ENCODE measurements at places on chromosomes 7 and 10.
A peak's percentile ranks its signal among the peaks of the same experiment; 100 is the strongest.

- no peak for DNase-seq
Measured at GRCh38 chr7:152759949-152760853, 649 bp downstream of the ACTR3B start.

- DNase-seq: peak; percentile 17
Measured at GRCh38 chr10:35822316-35822715, 180.2 kb upstream of the FZD8 start.

DNA sequence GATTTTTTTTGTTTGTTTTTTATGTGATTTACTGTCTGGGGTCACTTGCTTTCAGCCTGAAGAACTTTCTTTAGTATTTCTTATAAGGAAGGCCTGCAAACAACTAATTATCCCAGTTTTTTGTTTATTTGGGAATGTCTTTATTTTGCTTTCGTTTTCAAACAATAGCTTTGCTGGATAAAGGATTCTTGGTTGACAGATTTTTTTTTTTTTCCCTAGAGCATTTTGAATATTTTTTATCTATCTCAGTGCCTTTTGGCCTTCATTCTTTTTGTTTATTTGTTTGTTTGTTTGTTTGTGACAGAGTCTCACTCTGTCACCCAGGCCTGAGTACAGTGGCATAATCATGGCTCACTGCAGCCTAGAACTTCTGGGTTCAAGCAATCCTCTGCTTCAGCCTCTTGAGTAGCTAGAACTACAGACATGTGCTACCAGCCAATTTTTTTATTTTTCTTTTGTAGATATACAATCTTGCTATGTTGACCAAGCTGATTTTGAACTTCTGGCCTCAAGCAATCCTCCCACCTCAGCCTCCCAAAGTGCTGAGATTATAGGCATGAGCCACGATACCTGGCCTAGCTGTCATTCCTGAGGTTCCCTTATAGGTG, 46.3 kb upstream of the FZD9 start:
- no peak for DNase-seq

- no peak for DNase-seq
Measured at GRCh38 chr7:114047889-114048288, 129.1 kb upstream of the PPP1R3A start.

GRCh38 chr10:65294329-65294728, 1631.5 kb upstream of the LRRTM3 start:
- DNase-seq: no peak

DNA sequence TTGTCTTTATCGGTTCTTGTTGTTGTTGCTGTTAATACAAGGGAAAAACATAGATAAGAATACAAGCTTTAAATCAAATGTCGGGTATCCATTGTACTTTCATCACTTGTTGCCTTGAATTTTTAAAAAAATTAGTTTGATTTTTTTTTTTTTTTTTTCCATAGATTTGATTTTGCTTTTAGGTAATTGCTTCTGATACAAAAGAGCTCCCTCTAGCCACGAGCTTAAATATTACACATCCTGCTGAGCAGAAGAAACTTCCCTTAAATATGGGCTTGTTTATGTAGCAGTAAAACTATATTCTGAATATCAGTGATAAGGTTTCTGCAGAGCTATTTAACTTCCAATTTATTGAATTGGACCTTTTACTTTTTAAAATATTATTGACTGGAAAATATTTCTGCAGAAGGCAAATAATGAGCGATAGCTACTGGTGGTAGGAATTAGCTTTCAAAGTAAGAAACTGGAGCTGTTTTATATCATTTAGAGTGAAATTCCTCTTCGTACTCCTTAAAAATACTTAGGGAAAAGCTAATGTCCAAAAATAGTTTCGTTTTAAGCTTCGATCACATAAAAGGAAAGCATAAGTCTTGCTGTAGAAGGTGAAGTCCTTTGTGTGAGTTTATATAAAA, 216.9 kb downstream of the POLR1F start:
- no peak for DNase-seq

DNA sequence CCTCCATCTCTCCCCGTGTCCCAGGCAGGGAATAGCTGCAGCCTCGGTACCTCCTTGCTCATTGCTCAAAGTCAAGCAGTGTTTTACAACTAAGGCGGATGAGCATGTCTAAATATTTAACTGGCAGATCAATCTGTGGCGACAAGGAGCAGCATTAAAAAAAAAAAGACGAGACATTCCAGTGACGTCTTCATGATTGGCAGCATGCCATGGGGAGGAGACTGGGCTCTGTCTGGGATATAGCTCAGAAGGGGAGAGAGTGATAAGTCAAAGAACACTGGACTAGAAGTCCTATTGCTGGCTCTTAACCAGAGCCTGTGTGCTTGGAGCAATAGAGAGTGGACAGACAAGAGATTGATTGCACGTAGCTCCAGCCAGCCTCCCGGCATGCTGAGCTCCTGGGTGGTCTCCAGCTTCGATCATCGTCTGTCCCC, 287.5 kb upstream of the PODXL start:
- no peak for DNase-seq

DNA sequence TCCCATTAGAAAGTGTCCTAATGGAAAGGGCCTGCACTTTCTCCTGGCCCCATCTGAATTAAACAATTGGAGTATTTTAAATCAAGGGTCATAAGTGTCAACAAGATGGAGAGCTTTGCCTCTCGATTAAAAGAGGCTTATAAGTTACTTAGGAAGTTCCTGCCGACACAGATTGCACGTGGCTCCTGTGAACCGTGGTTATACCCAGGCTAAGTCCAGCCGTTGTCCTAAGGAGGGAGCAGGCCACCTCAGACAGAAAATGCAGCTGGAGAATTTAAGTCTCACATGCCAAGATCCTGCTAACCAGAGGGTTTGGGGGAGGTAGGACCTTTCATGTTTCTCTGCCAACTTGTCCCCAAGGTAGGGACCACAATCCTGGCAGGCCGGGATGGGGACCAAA, 626.5 kb upstream of the GALNT17 start:
- no peak for DNase-seq

GRCh38 chr10:123754123-123754522, 88.0 kb downstream of the GPR26 start:
- DNase-seq: no peak

DNA sequence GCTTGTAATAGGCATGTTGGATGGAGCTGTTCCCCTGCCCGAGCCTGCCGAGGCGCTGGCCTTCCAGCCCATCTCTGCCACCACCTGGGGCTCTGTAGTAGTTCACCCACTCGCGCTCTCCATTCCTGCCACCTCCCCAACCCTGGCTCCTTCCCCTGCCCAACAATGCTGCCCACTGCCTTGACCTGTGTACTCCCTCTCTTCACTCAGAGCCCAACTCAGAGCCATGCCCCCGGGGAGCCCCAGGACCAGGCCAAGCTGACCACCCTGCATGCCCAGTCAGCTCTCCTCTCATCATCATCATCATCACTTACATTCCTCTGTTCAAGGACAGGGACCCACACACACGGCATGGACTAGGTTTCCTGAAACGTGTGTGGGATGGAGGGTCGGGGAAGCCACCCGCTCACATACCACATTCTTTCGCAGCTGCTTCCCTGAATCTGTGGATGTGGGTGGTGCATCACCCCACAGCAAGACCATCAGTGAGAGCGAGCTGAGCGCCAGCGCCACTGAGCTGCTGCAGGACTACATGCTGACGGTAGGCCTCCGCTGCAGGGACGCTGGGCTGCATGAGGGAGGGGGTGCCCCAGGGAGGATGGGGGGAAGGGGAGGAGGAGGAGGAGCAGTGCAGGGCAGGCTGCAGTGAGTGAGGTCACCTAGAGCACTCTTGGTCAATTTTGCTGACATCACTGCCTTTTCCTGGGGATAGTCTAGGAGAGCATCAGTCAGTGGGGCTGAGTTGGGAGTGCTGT, 15.6 kb downstream of the NACAD start:
- no peak for DNase-seq

DNA sequence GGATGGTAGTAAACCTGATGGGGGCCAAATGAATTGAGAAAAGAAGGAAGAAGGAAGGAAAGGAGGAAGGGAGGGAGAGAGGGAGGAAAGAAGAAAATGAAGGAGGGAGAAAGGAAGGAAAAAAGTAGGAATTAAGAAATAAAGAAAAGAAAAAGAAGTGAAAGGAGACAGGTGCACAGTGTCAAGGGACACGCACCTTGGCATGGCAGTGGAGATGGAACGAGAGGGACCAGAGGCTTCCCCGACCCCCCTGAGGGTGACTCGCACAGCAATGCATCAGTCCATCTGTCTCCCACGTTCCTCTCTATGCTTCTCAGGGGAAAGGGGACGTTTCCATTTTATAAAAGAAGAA, 199.6 kb downstream of the CXCL12 start:
- no peak for DNase-seq

DNA sequence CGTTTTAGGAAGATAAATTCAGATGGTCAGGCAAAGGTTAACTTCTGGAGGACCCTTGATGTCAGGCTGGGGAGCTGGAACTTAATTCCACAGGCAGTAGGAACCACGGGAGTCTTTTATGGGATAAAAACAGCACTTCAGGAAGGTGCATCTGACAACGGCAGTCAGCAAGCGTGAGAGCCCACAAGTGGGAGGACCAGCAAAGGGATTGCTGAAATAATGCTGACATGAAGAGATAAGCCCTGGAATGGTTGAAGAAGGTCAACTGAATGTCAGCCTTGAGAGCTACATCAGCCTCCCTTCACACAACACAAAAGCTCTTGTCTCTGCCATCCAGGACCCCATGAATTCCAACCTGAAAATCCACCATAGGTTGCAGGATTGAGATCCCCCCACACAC, 138.8 kb downstream of the SORCS1 start:
- no peak for DNase-seq

GRCh38 chr10:91590142-91590903, 42.5 kb downstream of the PPP1R3C start:
- DNase-seq: no peak

GRCh38 chr7:112202816-112203215, 3.4 kb downstream of the DOCK4 start:
- DNase-seq: no peak

DNA sequence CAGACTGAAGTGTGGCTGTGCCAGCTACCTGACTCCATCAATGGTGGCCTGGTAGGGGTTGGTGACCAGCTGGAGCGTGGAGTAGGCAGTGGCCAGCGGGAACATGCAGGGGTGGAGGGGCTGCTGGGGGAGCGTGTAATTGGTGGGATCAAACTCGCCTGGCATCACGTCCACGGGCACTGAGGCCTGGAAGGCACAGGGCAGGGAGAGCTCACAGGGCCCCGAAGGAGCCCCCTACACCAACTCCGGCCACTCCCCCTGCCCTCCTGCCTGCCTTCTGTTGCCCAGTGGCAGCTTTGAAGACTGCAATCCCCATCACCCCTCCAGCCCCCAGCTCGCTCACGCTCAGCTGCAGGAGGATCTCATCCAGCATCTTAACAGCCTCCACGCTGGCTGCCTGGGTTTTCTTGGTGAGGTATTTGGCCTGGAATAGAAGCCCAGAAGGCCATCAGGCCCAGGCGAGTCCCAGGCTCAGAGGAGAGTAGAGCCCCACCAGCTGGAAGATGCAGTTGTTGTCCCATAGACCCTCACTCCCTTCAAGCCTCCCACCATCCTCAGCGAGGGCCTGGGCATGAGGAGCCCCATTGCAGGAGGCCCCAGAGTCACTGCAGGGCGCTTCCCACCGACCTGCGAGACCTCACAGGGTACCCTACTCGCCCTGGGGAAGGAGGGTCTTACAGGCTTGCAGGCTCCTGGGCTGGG, 7.1 kb downstream of the POLD2 start:
- no peak for DNase-seq

GRCh38 chr7:106770191-106770590, 94.9 kb upstream of the PIK3CG start:
- no peak for DNase-seq

GRCh38 chr10:88687853-88688467, 18.1 kb upstream of the LIPK start:
- DNase-seq: no peak

DNA sequence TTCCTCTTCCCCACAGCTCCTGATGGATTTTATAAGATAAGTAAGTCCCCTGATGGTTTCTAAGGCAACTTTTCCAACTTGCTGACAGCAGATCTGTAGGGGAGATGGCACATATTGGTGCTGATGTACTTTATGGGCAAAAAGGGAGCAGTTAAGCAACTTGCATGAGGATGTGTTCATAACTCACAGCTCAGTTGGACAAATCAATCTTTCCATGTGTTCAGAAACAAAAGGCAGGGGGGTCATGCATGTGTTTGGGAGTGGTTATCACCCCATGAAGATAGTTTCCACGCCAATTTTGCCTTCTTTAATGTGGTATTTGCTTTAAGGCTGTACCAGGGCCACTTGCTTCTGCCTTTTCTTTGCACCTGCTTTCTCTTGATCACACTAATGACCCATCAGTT, 6.1 kb downstream of the RBM20 start:
- DNase-seq: no peak

DNA sequence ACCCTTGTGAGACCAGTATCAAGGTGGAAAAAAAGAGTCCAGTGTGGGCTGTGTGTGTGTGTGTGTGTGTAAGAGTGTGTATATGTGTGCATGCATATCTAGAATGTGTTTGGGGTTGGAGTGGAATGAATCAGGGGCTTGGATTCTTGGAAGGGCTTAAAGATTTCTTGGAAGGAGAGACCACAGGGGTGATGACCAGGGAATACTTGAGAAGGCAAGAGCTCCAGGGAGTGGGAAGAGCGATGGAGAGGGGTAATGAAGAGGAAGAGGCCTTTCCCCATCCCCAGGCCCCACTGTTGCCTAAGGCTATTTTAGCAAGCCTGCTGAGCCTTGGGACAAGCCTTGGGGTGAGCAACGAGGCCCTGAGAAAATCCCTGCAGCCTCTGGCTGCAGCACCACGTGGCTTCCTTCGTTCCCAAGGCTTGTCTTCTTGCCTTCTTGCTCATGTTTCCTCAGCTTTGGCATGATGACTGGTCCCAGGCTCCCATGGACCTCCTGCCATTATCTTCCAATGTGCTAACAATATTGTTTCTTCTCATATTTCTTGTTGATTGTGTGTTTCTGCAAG, 663.4 kb downstream of the INHBA start:
- DNase-seq: no peak

- DNase-seq: no peak
Measured at GRCh38 chr10:112280205-112280921, 2.8 kb upstream of the TECTB start.

GRCh38 chr10:32139223-32140073, 83.2 kb upstream of the KIF5B start:
- no peak for DNase-seq

DNA sequence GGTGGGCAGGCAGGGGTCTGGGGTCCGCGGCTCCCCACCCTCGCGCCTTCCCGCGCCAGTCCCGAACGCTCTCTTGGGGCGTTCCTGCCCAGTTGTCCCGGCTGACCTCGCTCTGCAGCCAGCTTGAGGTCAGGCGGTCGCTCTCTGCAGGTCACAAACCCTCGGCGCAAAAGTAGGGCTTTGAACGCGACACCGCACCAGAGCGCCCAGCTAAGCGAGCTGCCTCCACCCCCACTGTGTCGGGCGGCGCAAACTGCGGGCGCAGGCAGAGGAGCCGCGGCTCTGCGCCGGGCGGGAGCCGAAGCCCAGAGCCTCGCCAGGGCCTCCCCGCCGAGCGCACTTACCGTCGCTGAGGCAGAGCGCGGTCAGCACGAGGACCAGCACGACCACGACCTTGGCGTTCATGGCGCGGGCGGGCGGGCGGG, 284 bp downstream of the CXCL12 start:
- no peak for DNase-seq

Data from progenitor cell of endocrine pancreas (in vitro differentiated cells).